ENCODE measurements at places on chromosomes 13 and 19.
A peak's percentile ranks its signal among the peaks of the same experiment; 100 is the strongest.

DNA sequence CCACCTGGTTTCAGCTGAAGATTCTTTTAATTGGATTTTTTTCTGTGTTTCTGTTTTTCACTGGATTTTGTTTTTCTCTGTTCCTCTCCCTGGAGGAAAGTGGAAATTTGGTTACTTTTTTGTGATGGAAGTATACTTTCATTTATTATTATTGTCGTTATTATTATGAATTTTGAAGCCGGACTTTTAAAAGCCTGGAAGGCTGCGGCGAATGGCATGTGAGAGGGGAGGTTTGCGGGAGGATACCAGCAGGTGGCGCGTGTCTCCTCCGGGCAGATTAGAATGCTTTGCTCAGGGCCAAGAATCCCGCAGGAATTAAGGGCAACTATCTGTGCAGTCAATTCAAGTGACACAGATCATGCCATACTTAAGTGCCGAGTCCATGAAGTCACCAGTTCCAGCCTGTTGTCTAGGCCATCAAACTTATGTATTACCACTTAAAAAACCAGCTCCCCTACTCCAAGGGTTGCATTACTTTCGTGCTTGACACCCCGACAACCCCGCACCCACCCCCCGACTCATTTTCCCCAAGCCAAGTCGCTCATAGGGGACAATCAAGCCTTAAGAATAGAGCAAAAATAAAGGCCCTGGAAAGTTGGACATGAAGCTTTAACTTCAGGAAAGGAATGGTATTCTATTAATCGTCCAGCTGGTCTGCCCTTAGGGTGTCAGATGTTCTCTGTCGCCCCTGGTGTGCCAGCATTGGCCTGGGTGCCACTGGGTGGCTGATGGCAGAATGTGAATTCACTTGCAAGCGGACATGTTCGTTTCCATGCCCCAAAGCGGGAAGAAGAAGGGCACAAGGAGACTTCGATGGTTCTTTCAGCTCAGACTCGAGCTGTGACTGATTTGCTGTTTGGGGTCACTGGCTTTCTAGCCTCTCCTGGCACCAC is 1.3 kb upstream of the LRCH1 start:
- peak; percentile 90 for DNase-seq

DNA sequence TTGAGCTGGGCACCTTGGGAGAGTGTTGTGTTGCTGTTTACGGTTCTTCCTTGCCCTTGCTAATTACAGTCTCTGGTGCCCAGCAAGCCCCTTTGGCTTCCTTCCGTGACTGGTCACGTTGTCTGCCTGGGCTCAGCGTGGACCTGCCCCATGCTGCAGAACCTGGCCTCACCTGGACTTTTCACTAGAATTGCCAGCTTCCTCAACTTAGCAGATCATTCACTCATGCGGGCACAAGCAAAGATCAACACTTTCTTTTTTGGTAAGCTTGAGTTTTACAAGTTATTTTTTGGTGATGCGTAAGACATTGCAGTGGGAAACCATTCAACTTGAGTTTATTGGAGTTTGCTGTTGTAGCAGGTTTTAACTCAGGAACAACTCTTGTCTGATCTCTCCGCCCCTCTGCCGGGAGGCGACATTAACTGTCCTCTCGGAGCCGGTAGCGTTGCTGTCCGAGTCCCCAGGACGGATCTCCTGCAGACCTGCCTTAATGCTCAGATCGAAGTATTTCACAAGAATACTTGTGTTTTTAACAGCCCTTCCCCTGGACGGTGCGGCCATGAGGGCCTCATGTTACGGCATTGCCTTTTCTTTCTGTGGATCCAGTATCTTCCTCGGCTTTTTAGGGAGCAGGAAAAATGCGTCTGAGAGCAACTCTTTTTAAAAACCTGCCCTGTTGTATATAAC is 15.7 kb upstream of the TEX29 start:
- no peak for DNase-seq

DNA sequence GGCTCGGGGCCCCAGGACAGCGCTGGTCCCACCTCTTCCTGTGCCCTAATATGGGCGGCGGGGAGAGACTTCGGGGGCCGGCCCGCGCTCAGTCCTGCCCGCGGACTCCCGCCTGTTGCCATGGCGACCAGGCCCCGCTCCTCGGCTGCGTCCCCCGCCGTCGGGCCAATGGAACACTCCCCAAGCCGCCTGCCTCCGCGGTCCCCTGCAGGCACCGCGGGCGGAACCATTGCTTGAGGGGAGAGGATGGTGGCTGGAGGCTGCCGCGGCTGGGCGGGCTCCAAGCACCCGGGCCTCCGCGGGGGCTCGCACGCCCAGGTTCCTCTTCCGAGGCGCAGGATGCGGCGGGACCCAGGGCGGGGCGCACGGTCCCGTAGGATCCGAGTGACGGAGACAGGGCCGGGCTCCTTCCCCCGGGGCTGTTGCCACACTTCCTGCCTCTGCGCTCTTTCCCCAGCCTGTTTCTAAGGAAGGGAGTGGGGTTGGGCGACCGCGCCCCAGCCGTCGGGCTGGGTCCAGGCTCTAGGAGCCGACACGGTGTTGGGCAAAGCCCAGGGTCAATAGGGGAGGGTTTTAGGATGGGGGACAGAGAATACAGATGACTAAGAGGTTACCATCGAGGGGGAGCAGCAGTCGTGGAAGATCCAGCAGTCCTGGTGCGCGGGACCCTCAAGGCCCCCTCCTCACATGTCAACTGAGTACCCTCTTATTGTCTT is 1.2 kb upstream of the JUNB start:
- DNase-seq = peak; percentile 98

DNA sequence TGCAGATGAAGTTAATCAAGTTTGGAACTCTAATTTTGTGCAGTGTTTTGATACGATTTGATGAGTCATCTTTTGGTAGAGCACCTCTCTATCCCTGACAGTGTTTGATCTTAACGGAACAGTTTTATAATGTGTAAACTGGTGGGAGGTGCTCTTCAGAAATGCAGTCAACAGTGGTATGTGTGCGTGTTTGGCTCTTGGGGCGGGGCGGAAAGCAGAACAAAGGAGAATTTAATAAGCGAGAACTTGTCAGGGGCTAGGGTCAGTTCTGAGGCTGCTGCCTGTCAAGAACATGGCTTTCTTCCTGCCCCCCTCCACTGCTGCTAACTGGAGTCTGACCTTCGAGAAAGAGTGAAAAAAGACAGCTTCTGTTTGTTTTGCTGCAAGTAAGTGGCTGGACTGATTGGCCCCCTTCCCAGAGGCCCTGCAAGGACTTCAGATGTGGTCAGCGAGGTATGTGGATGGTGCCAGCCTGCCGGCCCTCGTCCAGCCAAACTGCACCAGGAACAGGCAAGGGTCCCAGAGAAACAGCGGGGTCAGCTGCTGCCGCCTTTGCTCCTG is 40.8 kb downstream of the BBC3 start:
- peak; percentile 82 for DNase-seq

DNA sequence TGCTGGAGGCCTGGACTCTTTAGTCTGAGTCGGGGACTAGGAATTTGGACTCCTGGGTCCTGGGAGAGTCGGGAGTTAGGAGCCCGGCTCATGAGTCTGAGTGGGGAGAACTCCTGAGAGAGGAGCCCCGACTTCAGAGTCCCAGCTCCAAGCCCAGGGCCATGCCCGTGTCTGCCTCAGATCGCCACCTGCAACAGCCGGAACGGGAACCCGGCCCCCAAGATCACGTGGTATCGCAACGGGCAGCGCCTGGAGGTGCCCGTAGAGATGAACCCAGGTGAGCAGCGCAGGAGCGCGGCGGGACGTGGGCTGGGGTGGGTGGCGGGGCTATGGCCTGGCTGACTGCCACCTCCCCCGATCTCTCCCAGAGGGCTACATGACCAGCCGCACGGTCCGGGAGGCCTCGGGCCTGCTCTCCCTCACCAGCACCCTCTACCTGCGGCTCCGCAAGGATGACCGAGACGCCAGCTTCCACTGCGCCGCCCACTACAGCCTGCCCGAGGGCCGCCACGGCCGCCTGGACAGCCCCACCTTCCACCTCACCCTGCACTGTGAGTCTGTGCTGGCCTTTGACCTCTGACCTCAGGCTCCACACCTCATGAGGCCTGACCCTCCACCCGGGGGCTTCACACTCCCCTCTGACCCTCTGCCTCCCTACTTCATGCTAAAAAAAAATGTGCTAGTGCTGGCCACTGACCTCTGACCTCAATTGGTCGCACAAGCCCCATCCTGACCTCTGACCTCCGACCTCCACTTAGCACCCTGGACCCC is 4.4 kb downstream of the BCAM start:
- DNase-seq = no peak

DNA sequence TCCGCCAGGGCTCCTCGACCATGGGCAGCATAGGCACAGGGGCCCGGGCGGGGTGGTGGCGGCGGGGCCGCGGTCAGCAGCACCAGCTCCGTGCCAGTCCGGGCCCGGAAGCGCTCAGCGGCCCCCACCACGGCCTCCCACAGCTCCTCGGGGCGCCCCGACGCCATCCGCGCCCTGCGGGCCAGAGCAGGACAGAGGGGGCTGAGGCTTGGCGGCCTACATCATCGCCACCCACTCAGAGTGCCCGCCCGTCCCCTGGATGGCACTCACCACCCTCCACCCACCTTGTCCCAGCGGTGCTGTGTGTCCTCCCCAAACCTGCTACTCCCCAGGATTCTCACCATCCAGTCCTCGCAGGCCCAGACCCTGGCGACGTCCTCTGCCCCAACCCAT is 4.0 kb downstream of the AKT1S1 start:
- DNase-seq = no peak

DNA sequence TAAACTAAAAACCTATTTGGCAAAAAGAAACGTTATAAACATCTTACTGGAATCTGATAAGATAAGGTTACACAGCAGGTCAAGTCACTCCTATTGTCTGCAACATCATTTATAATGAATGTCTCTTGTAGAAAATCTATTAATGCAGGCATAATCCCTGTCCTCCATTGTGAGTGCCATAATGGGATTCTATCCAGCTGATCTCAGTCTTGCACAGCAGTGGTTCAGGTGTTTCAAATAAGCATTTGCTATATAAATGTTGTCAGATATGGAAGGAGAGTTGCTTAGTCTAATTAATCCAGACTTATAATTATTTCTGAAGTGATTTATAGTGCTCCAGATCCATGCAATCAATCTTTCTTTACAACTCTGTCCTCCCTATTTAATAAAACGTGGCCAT is 186.5 kb upstream of the ATXN8OS start:
- no peak for DNase-seq

- DNase-seq = no peak
These were observed 19.0 kb downstream of the EPS8L1 start for GRCh38 chr19:55094456-55095259.

- DNase-seq = no peak
These were observed 34.3 kb downstream of the RASA3 start for GRCh38 chr13:114097893-114098688.

DNA sequence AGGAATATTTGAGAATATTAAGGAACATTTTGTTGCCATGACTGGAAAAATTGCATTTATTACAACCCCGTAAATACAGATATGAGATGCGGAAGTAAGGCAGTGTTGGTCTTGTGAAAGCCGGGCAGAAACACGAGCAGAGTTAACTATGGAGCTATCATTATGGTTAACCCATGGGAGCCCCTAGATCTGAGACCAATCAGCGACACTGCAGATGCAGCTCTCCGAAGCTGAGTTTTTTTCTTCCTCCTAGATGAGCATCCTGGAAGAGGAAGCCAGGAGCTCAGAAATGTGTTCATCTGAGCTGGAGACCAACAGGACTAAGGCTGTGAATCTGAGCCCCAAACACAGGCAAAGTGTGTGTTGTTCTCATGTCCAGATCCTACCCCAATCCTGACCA is 123.0 kb upstream of the KL start:
- no peak for DNase-seq

GRCh38 chr19:47141695-47142094 is 11.1 kb downstream of the SAE1 start:
- DNase-seq = no peak

GRCh38 chr19:29381353-29382203 is 144.2 kb upstream of the VSTM2B start:
- no peak for DNase-seq

DNA sequence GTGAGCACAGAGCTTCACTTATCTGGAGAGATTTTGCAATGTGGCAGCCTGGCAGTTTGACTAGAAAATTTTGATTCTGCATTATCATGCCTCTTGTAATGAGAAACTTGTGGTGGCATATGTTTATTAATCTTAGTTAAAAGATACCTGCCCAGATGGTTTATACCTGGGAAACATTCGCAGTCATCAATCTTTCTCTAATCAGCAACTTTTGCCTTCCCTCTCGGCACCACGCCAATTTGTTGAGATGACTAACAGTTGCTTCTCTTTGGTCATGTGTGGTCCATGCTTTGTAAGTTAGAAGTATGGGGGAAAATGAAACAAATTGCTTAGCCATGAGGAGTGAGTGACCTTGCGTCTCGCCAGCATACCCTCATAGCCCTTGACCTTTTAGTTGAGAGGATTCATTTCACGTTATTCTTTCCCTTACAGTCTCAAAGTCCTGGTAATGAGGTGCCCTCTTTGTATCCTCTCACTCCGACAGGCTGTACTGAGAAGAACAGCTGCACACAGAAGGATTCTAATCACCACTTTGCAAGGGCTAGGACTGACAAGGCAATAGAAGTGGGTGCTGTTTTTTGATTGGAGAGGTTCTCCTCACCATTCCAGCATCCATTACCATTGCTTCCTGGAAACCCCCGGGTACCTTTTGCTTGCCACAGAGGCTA is 201.4 kb downstream of the OXGR1 start:
- DNase-seq = no peak

DNA sequence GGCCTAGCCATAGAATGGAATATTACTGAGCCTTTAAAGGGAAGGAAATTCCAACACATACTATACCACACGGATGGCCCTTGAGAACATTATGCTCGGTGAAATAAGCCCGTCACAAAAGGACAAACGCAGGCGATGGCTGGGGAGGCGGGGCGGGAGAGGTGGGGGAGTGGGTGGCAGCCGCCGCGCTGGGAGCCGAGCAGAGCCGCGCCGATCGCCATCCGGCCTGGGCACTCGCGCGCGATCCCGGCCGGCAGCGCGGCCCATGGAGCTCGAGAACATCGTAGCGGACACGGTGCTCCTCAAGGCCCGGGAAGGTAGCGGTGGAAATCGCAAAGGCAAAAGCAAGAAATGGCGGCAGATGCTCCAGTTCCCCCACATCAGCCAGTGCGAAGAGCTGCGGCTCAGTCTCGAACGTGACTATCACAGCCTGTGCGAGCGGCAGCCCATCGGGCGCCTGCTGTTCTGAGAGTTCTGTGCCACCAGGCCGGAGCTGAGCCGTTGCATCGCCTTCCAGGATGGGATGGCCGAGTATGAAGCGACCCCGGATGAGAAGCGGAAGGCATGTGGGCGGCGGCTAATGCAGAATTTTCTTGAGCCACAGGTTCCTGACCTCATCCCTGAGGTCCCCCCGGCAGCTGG is 140.1 kb downstream of the ZDHHC20 start:
- DNase-seq = no peak

DNA sequence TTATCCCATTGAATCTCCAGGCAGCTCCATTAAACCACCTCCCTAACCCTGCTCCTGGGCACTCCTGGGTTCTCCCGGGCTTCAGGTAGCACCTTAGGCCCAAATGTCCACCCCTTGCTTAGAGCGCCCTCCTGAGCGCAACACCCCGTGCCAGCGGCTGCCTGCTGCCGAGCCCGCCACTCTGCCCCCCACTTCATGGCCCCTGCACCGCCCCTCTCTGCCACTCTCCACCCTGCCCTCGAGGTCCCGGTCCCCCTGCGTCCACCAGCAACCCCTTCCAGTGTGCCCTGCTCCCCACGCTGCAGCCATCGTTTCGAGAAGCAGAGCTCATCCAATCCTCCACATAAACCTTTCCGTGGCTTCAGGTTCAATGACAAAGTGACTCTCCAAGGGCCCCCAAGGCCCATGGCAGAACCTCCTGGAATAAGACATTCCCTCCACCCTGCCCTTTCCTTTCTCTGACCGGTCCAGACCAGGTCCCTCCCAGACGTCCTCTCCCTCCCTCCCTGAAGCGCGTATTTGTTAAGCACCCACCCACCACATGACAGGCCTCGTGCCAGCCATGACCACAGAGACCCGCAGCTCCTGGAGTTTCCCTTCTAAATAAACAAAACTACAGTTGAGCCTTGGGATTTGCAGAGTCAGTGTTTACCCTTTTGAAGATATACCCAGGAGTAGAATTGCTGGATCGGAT is 66.6 kb downstream of the ARHGEF18 start:
- DNase-seq = peak; percentile 60

Measured in DMS53 (cell line).